MG63 (cell line): ENCODE measurements at places on chromosomes 4 and X. TPM values are rescaled to one million over a fixed set of nuclear protein-coding genes. Genes with fewer than 3 reads are reported as not detected.

Gene PPAT
- 26.5 and 27.7 TPM in 2 replicates for total RNA-seq

Gene PABPC4L
- under 0.01 TPM in 1 of 2 replicates, not detected in the other for total RNA-seq

Gene TMEM131L
- total RNA-seq: 5.5 and 13.9 TPM in 2 replicates

Gene TEC
- 0.86 and 0.99 TPM in 2 replicates for total RNA-seq

Gene NPY2R
- not detected in 2 replicates for total RNA-seq

Gene PNMA5
- not detected in 2 replicates for total RNA-seq

Gene TMPRSS11E
- total RNA-seq: not detected in 2 replicates

Gene UGT8
- total RNA-seq: not detected in 2 replicates

Gene PFKFB1
- total RNA-seq: not detected in 2 replicates

Gene CHIC1
- total RNA-seq: 2.5 and 5.0 TPM in 2 replicates
